ENCODE measurements at places on chromosomes 13 and 19.

DNA sequence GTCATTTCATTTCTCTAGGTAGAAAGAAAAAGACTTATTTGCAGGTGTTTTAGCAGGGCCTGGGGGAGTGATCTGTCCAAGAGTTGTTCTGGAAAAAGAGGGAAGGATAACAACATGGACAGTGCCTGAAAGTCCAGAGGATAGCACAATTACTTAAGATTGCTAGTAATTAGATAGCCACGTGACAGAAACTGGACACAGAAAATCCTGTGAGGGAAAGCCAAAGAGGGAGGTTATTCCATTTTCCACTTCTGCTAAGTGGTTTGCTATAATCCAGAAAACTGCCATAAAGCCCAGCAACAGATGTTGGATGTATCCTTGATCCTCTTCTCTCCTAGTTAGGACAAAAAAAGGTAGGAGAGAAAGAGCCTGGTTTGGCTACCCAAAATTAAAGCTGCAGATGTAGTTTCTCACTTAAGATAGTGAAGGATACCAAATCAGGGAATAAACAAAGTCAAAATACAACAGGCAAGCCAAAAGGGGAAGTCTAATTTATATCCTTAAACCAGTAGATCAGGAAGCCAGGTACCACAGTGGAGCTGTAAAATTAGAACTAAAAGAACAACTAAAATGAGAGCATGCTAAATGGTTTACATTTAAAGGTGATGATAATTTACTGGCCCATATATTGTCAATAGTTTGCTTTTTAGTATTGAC, 140.2 kb downstream of the VWA8 start:
- no peak for DNase-seq

DNA sequence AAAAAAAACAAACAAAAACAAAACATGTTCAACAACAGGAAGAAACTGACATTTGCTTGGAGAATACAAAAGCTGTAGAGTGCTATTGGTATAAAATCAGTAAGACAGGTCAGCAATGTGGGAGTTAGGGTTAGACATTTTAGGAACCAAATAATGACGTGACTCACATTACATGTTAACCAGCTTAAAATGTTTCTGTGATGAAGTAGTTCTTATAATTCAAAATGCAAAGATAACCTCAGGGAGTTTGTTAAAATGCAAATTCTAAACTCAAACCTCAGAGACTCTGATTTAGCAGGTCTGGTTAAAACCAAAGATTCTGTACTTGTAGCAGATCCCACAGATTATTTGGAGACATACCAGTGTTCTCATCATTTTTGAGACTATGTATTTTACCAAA, 549.4 kb upstream of the SLITRK1 start:
- DNase-seq, result no peak

GRCh38 chr13:61608138-61608537, 192.5 kb upstream of the PCDH20 start:
- no peak for DNase-seq

GRCh38 chr19:49222011-49222410, 64.4 kb downstream of the TRPM4 start:
- no peak for DNase-seq

DNA sequence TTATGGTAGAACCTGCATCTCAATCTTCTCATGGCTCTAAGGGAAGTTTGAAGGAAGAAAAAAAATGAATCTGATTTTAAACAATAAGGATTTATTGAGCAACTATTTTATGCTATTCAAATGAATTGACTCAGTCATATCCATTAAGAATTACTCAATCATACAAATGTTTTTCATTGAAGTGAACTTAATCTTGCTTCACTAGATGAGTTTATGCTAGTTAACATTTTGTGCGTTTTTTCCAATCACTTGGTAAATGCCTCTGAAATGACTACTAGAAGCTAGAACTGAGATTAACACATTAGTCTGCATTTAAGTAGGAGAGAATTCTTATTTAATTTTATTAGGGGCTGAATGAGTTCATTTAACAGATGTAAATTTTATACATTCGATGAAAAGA, 25.2 kb downstream of the RXFP2 start:
- no peak for DNase-seq

DNA sequence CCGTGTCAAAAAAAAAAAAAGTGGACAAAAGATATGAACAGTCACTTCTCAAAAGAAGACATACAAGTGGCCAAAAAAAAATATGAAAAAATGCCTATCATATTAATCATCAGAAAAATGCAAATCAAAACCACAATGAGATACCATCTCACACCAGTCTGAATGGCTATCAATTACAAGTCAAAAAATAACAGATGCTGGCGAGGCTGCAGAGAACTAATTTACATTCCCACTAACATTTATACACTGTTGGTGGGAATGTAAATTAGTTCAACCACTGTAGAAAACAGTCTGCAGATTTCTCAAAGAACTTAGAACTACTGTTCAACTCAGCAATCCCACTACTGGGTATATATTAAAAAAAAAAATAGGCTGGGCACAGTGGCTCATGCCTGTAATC, 26.5 kb upstream of the FOXO1 start:
- DNase-seq, result no peak

DNA sequence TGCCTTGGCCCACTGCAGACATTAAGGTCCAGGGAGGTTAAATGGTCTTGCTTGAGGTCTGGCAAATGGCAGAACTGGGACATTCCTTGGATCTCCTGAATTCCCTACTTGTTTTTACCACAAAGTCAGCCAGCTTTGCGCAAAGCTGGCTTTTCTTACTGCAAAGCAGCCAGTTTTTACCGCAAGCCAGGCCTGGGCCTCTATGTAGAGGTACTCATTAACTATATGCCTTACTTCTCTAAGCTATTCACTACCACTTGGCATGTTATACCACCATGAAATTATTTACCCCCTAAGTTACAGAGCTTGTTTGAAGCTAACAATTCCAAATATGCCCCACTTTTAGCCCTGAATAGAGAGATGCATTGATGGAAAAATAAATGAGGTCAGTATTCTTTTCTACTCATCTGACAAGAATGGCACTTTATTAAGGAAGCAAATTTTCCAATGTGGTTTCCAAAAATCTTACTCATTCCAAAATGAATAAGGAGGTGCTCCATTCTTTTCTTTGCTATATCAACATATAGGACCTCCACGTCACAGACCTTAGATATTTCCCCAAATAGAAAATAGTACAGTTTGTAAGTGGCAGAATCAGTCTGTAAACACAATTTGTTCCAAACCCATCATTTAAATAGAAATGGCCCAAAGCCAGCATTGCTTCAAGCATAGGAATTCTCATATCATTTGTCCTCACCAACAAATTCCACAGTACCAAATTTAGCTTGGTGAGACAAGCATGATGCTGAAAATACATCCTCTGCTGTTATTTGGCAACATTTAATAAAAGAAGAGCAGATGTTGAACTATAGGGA, 143.9 kb upstream of the TSC22D1 start:
- no peak for DNase-seq

DNA sequence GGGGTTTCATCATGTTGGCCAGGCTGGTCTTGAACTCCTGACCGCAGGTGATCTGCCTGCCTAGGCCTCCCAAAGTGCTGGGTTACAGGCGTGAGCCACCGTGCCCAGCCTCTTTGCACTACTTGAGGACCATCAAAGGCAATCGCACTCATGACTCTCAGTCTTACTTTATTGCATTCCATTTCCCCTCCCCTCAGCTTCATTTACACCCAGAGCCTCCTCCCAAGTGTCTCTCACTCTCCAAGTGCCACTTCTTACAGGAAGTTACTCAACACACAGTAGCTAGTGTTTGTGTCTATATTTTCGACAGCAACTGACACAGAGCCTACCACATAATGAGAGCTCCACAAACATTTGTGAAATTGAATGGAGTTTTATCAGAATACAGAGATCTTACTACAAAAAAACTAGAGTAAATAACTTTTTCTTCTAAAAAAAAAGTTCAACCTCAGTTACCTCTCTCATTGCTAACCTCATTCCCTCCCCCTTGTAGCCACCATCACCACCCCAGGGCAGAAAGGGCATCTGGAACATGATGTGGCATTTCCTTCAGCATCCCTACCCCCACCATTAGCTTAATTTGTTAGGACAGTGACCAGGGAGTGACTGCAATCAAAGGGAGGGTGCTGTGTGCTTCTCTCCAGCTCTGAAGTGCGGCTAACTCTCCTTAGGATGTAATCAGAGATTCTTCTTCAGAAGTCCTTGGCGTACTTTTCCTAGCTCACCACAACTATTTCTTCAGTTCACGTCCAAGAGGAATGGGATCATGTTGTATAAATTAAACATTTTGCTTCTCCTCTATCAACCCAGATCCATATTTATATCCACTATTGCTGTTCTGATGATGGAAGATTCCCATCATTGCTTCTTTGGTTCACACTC, 17.0 kb upstream of the RUBCNL start:
- no peak for DNase-seq

- no peak for DNase-seq
Measured at GRCh38 chr13:74683411-74683810, 549.2 kb upstream of the KLF12 start.

DNA sequence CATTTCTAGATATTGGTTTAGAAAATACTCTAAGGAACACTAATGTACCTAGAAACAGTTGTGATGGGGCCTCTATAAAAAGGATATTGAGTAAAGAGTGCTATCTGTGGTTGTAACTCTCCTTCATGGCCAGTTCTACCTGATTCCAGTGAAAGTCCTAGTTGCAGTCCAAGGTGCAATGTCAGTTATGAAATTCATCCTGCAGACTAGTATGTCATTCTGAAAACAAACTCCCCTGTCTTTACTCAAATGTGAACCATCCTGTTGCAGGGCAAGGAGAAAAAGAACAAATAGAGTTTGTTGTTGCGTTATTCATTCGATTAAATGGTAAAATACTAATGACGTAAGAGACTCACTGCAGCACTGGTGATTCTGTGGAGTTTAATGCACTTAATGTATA, 18.3 kb upstream of the N4BP2L1 start:
- no peak for DNase-seq

DNA sequence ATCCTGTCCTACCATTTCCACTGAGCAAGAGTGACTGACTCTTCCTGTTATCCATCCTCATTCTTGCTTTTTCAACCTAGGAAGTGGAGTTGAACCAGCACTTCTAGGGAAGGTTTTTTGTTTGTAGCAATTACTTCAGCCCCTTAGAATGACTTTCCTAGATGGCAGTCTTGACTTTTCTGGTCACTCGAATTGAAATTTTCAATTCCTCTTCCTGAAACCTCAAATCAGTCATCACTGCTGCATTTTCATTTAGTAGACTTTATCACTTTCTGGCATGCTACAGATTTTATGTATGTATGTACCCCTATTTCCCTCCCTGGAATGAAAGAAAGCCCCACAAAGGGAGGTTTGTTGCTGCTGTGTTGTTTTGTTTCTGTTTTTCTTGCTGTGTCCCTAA, 915.9 kb downstream of the PCDH17 start:
- DNase-seq, result no peak

DNA sequence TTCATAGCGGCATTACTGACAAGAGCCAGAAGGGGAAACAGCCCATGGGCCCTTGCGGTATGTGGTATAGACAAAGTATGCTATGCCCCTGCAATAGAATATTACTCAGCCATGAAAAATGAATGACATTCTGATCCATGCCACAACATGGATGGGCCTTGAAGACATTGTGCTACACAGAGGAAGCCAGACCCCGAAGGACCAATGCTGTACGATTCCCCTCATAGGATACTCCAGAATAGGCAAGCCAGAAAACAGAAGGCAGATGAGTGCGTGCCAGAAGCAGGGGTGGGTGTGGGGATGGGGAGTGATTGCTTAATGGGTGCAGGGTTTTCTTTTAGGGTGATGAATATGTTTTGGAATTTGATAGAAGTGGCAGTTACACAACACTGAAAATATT, 342.0 kb downstream of the TEX29 start:
- DNase-seq, result no peak

GRCh38 chr19:23118400-23118799, 1.6 kb downstream of the ZNF730 start:
- no peak for DNase-seq

GRCh38 chr19:53597023-53597422, 34.8 kb upstream of the DPRX start:
- no peak for DNase-seq

DNA sequence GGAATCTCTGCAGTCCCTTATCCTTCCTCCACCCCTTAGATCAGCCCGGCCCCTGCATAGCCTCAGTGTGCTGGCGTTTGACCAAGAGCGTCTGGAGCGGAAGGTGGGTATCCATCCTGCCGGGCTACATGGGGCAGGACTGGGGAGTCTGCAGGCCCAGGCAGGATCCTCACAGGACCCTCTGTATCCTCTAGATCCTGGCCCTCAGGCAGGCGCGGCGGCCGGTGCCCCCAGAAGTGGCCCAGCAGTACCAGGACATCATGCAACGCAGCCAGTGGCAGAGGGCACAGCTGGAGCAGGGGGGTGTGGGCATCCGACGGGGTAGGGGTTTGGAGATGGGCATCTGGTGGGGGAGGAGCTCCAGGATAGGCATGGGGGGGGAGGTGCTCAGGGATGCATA, 8.9 kb downstream of the PODNL1 start:
- DNase-seq, result no peak

DNA sequence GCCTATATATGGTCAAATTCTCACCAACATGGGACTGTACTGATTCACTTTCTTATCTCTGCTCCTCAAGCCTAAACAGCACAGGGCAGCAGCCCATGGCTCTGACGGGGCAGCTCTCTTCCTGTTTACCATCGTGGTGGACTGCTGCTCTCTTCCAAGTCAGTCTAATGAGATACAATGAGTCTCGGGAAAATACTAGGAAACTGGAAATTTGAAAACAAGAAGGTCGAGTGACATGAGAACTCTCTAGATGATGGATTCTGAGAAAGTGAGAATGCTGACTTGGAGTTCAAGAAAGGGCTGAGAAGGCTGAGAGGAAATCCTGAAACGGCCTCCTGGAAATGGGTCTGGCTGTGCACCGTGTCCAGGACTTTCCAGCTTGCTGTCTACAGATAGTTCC, 122.8 kb upstream of the ARGLU1 start:
- DNase-seq, result no peak

- no peak for DNase-seq
Measured at GRCh38 chr19:12821761-12822160, 12.6 kb downstream of the RTBDN start.

DNA sequence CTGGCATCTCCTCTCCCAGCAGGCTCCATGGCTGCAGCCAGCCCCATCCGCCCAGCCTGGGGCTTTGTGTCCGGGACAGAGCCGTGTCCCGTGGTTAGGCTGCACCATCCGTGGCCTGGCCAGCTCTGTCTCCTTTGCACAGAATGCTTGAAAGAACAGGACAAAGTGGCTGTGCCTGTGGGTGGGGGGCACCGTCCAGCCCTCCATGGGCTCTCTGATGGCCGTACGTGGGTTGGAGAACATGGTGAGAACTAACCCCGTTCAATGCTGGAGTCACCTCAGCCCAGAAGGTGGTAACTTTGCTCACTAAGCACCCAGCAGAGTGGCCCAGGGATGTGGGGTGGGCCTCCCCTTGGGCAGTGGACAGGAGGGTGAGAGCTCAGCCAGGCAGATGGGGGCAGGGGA, 2.8 kb downstream of the RPS15 start:
- DNase-seq, result no peak

- DNase-seq, result no peak
Measured at GRCh38 chr13:72651144-72651543, 76.3 kb downstream of the MZT1 start.

DNA sequence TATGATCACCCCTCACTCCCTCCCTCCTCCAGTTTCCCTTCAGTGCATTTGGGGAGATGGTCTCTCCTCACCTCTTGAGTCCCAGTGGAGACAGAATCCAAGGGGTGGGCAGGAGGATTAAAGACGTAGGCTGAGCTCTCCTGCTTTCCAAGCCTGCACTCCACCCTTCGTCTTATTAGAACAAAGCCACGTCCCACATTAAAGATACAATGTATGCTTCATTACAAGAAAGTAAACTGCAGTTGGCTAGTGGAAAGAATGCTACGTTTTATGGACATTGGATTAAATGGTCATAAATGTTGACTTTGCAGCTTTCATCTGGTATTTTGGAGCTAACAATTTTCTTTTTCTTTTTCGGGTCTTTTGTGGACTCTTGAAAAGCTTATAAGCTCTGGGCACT, 1.5 kb upstream of the KLK11 start:
- DNase-seq, result no peak

All from CD4-positive, alpha-beta T cell treated with Interleukin-17A for 4 hours (primary cell).